ENCODE measurements at places on chromosomes 13 and 19.

GRCh38 chr13:78228940-78229339, 310.3 kb upstream of the EDNRB start:
- no peak for DNase-seq

DNA sequence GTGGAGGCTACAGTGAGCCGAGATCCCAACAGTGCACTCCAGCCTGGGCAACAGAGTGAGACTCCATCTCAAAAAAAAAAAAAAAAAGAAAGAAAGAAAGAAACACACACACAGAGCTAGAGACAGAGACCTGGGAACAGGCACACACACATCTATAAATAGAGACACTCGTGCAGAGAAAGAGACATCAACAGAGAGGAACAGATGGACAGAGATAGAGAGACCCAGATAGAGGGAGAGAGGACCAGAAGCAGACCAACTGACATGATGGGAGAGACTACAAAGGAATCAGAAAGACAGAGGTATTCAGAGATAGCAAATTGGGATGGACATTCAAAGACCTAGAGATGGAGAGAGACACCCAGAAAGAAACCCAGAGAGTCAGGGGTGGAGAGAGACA, 2.1 kb upstream of the CA11 start:
- DNase-seq = no peak

- DNase-seq = peak; percentile 91
Measured at GRCh38 chr19:52397310-52398080, at the start of gene ZNF528. TSS of gene ZNF528 (plus strand) at chr19:52397849. CDS start at chr19:52402014, 4,165 bp downstream.

DNA sequence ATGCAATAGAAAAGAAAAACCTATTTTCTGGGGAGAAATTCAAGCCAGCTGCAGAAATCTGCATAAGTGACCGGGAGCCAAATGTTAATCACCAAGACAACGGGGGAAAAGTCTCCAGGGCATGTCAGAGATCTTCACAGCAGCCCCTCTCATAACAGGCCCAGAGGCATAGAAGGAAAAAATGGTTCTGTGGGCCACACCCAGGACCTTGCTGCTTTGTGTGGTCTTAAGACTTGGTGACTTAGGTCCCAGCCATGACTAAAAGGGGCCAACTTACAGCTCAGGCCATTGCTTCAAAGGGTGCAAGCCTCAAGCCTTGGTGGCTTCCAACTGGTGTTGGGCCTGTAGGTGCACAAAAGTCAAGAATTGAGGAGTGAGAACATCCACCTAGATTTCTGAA, 2847.6 kb upstream of the PCDH20 start:
- no peak for DNase-seq

GRCh38 chr13:93080587-93080986, 146.0 kb upstream of the GPC6 start:
- DNase-seq = no peak

- no peak for DNase-seq
Measured at GRCh38 chr13:23754506-23754905, 134.7 kb downstream of the MIPEP start.

GRCh38 chr19:44925114-44925891, 10.9 kb downstream of the APOC1 start:
- peak; percentile 80 for DNase-seq

GRCh38 chr19:5059213-5059574, 90.3 kb downstream of the KDM4B start:
- DNase-seq = no peak

DNA sequence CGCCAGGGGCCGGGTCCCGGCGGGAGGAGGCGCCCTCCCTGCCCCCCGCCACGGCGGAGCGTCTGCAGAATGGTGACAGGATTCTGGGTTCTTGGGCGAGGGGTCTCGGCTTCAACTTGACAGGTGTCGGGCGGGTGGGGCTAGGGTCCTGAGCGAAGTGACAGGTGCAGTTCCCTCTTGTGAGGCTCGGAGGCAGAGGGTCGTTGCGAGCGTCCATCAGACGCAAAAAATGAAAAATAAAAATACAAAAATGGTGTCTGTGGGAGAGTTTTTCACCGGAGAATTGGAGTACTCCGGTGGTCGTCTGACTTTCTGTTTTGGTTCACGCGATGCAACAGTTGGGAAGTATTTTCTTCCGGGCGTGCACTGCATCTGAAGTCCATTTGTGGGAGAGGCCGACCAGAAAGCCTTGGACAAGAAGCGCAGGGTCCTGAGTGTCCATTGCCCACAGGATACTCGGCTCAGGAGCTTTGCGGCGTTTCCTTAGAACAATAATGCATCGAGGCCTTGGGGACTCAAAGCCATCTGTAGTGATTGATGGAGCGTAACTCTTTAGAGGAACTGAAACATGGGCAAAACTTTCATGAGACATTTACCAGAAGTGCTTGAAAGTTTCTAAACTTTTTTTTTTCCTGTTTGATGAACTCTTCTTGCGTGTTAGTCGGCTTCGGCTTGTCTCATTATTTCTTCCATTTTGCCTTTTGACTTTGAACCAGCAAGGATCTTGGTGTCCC, 759 bp downstream of the RB1 start:
- peak; percentile 73 for DNase-seq

DNA sequence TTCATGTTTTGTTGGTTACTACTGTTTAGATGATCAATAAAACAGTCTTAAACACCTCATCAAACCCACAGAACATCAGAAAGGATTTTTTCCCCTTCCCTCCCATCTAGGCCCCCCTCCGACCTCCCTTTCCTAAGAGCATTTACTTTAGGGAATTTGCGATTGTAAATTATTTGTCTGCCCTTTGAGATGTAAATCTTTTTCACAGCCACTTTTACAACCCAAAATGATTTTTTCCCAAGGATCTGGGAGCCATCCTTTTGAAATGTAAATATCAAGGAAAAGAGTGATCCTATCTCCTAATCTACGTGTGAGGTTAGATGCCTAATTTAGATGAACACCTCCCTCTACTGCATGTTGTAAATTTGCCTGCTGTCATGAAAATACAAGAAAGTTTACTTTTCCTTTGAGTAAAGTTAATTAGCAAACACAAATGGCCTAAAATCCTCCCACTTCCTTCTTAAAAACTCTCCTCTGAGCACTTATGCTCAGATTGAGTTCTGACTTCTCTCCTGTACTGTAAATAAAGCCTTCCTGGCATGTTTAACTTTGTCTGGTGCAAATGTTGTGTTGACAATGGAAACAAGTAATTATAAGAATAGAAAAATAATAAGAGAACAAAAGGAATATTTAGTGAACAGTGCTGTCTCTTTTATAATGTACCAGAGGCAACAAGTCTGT, 1646.9 kb upstream of the SPRY2 start:
- DNase-seq = no peak

DNA sequence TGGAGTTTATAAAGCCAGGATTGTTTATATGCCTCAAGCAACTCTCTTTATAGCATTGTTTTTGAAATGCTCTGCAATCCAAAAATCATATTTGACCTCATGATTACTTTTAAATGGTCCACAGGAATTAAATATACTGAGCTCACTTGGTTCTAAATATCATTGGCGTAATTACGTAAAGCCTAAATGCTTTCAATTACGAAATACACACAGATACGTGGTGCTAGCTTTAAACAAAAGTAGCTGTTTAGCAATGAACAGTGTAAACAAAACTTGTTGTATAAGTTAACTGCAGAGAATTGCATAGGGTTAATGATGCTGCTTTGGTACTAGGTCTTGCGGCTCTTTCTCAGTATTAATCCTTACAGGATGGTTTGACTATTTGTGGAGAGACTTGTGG, 346.6 kb downstream of the COG6 start:
- DNase-seq = no peak

DNA sequence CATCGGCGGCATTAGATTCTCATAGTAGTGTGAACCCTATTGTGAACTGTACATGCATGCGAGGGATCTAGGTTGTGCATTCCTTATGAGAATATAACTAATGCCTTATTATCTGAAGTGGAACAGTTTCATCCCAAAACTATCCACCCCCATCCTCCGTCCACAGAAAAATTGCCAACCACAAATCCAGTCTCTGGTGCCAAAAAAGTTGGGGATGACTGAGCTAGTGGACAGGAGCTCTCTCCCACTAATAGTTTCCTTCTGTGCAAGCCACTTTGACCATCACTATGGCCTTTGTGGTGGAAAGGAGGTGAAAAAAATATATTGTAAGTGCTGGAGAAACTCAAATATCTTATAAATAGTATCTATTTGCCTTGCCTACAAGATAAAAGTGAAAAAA, 857.8 kb downstream of the DIAPH3 start:
- DNase-seq = no peak

DNA sequence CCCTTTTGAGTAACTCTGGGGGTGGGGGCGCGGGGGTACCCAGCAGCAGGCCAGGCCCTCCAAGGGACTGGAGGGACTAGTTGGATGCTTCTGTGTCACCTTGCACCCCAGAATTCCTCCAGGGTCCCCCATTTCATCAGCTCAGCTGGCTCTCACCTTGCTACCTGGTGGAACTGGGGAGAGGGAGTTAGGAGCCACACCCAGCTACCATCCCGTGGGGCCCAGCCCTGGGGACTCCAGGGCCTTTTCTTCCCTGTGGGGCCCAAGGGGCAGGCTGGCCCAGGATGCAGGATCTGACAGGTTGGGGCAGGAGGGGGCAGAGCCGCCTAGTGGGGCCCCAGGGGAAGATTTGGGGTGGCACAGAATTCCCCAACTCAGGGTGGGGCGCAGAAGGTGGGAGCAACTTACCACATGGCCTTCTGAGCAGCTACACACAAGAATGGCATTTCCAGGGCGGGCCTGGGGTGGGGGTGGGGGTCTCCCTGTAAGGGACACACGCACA, 32.8 kb upstream of the NANOS3 start:
- no peak for DNase-seq

GRCh38 chr19:10193790-10194499, 808 bp downstream of the DNMT1 start:
- DNase-seq = no peak

GRCh38 chr19:13212759-13213330, 62.6 kb downstream of the IER2 start:
- DNase-seq = peak; percentile 44

- DNase-seq = no peak
Measured at GRCh38 chr19:57656346-57656745, 12.4 kb upstream of the ZSCAN4 start.

- DNase-seq = peak; percentile 98
Measured at GRCh38 chr19:24086974-24087595, at the start of gene ZNF254. TSS of gene ZNF254 (plus strand) at chr19:24087187. CDS start at chr19:24087308, 121 bp downstream.

- no peak for DNase-seq
Measured at GRCh38 chr19:13404236-13404635, 102.0 kb downstream of the CACNA1A start.

DNA sequence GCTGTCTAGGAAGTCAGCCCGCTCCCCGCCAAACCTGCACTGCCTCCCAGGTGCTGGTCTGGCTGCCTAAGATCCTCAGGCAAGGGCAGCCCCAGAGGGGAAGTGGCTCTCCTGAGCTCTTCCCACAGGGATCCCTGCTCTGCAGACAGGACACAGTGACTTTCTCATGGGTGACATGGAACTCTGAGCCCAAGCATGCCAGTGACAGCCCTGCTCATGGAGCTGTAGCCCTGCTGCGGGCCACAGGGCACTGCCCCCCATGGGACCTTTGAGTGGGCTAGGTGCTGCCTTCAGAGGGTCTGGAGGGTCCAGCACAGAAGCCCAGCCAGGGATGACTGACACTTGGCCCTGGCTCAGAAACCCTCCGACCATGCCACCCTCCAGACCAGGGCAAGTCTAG, 109.1 kb downstream of the TUBA3C start:
- no peak for DNase-seq

- DNase-seq = no peak
Measured at GRCh38 chr13:95226476-95226875, 74.8 kb downstream of the ABCC4 start.

GRCh38 chr19:45960595-45961235, 12.9 kb downstream of the NOVA2 start:
- no peak for DNase-seq

GRCh38 chr19:29866011-29866410, 54.2 kb downstream of the CCNE1 start:
- DNase-seq = no peak

DNA sequence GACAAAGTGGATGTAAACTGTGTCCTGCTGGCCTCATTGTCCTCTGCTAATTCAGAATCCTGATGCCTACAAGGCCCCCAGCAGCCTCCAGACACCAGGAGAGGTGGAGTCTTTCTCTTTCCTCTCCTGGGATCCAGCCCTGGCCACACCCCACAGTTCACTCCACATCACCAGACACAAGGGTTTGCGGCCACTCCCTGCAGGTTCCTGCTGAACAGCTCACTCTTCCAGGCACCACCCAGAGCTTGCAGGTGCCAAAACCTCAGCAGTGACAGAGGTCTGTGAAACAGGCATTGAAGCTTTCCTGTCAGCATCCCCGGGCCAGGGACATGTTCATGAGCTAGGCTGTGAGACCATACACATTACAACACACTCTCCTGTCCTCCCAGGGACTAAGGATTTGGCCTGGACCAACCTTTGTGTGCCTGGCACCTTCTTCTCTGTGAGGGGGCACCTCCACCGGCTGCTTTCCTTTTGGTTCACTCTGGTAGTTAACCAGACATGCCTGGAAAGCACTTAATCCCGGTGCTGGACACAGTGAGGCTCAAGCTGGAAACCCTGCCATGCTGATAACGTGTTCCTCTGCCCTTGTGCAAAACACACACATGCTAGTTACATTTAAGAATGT, 11.1 kb upstream of the ATP12A start:
- no peak for DNase-seq

DNA sequence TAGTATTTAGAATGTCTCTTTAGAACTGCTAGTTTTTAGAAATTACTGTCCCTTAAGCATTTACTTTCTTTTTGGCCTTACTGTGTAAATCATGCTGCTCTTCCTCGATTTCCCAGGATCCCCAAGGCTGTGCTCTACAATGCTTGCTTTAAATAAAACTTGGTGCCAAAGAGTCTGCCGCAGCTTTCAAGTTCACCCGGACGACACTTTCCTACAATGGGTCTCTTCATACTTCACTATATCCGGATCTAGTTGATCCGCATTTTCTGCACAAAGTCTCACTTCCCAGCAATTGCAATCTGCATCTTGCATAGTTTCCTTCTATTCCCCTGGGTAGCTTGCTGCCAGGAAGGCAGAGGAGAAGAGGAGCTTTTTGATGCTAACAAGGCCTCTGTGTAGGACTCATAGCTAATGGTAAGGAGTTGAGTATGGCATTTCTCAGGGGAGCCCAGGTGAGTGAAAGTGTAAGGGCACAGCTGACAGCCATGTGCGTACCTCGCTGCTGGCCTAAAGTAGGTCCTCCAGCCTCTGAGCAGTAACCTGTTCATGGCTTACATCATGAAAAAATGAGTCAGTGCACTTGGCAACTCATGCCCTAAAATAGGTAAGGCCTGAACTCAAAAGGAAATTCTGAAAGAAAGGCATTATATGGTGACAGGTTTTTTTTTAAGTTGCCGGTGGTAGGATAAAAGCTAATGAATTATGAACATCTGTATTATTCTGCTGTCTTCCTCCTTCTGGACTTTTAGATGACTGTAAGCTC, 101.6 kb downstream of the ENOX1 start:
- no peak for DNase-seq

DNA sequence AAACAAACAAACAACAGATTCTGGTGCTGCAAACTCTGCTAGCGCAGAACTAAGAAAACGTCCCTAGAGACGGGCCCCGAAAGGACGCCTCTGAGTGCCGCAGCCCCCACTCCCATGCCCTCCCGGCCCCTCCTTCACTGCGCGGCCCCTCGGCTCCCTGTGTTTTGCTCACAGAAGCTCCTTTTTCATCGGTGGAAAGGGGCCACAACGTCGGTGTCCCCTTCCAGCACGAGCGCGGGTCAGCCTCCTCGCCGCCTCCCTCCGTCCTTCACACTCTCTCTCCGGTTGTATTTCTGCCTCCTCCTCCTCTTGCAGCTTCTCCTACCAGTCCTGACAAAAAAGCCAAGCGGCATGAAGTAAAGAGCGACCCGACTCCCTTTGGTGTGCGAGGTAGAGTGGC, 14.8 kb upstream of the F7 start:
- DNase-seq = no peak
